H7 (cell line): ENCODE measurements at places on chromosomes 16 and 17. TPM values are rescaled to one million over a fixed set of nuclear protein-coding genes. Genes with fewer than 3 reads are reported as not detected.

- DNase-seq, result no peak
These were observed 62.6 kb downstream of the BANP start for GRCh38 chr16:88013766-88014251.

DNA sequence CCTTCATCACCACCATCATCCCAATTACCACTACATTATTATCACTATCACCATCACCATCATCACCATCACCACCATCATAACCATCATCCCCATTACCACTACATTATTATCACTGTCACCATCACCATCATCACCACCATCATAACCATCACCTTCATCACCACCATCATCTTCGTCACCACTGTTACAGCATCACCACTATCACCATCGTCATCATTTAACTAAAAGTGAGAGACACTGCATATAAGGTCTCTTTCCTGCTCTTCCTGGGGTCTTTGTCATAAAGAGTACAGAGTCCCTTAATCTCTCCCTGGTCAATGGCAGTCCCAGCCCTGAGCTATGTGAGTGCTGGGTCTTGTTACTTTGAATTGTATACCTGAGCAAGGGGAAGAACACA lies 133.5 kb downstream of the CMIP start:
- no peak for DNase-seq

- DNase-seq, result no peak
These were observed 1.4 kb downstream of the KRTAP29-1 start for GRCh38 chr17:41301204-41301790.

- DNase-seq, result no peak
These were observed 2.5 kb downstream of the MYLK3 start for GRCh38 chr16:46745617-46746016.

- no peak for DNase-seq
These were observed 188.2 kb downstream of the CCT6B start for GRCh38 chr17:34773036-34773435.

DNA sequence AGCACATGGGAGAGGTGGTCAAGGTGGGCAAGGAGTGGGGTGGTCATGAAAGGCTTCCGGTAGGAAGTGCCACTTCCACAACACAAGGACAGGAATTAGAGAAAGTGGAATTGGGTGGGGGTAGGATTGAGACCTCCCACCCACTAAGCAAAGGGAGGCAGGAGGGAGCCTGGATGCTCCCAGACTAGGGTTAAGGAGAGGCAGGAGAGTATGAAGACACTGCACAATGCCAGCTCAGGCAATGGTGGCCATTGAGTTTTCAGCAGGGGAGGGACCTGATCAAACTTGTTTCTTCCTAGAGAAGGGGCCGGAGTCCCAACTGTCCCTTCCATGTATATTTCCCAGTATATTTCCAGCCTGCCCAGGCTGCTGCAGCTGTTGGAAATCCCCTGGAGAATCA lies 3.1 kb upstream of the RAB11FIP4 start:
- DNase-seq, result no peak

DNA sequence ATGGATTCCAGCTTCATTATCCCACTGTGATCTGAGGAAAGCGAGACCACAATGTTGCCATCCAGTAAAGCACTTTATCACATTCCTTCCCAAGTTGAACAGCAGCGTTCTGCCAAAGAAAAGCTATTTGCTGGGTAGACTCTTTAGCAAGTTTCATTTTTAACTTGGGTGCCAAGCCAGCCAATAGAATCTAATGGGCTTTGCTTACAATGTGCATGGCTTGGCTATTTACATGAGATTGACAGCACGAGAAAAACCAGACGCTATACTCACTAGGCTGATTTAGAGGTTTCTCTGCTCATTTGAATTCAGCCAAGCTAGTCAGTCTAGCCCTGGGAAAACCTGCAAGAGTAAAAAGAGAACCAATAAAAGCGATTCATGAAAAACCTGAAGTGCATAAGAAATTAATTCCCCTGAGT lies 108.9 kb downstream of the CDH13 start:
- DNase-seq, result no peak

DNA sequence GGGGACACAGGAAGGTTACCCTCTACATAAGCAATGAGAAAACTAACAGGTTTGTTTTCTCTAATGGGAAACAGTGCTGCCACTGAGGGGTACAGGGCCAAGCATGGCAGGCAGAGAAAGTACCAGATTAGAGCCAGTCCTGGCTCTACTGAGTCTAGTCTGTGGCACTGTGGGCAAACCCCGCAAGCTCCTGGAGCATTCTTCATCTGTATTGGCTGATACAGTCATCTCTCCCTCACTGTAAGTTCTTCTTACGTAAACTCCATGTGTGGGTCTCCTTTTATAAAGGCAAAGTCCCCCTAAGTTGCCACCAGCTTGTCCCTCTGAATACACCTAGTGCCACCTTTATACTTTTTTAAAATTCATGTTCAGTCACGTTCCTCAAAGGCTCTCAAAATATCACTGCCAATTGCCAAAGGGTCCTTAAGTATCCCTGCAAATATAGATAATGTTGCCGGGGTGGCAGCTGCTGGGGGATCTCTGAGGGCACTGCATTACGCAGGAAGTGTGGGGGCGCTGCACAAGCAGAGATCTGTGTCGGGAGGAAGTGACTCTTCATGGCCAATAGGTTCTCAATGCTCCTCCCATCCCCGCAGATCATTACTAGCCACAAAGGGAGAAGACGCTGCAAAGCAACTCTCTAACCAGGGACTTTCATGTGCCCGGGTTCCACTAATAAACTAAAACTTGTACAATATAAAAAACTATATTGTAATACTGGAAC lies 18.8 kb downstream of the XPO6 start:
- no peak for DNase-seq

- DNase-seq, result peak; percentile 81
These were observed 2.1 kb upstream of the ZSCAN10 start for GRCh38 chr16:3101018-3101840.

Gene CCDC200
- not detected in 2 replicates for total RNA-seq

Gene SLC35G6
- not detected in 2 replicates for total RNA-seq
